Stimulated activated effector memory CD8-positive, alpha-beta T cell treated with anti-CD3 and anti-CD28 coated beads, Interleukin-12 subunit alpha, Interleukin-12 subunit beta, amount 100 ng/mL, for 72 hours (primary cell): ENCODE measurements at places on chromosomes 5 and 9.

DNA sequence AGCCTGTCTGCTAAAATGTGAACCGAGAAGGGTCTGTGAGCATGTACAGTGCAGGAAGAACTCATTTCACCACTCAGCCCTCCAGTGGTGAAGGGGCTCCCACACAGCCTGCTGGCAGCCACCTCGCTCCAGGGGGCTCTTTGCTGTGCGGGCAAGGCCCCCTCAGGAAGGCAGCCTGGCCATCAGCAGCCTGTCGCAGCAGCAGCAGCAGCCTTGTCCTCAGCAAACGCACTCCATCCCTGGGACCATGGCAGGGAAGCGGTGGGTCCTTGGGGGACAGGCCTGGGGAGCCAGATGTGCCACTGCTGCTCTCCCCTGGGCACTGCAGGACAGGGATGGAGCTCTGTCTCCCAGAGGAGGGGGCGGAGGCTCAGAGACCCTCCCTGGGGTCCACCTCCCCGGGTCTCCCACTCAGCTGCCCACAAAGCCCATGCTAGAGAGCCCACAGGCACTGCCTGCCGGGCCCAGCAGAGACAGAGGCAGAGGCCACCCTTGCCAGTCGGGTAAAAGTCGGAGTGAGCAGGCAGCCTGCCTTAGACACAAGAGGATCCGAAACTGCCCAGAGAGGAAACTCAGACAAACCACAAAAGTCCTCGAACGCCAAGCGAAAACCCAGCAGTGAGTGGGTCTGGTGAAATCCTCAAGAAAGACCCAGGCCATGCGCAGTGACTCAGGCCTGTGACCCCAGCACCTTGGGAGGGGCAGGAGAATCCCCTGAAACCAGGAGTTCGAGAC lies 8.0 kb downstream of the BRD3 start:
- DNase-seq = no peak

- no peak for DNase-seq
Measured at GRCh38 chr5:35477911-35478310, 139.8 kb upstream of the SPEF2 start.

- DNase-seq = peak; percentile 65
Measured at GRCh38 chr9:109411069-109411761, 86.9 kb downstream of the PTPN3 start.

DNA sequence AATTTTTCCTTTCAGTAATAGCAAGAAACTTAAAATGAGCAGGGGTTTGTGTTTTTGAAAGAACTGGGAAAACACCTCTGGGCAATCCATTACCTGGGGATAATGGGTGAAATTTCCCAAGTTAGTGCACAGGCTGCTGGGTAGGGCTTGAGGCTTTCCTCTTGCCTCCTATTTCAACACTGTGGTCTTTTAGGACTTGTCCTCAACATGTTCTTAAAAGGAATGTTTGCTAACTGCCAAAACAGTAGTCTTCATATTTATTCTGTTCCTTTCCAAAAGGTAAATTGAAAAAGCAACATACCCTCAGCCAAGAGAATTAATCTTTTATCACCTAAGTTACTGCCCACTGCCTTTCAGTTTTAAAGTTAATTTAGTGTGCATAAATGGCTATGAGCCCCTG lies 158.3 kb upstream of the CCDC152 start:
- DNase-seq = no peak

- DNase-seq = no peak
Measured at GRCh38 chr5:72451741-72452505, 55.3 kb downstream of the ZNF366 start.

GRCh38 chr9:109072133-109072692 lies 47.5 kb downstream of the TMEM245 start:
- DNase-seq = no peak

GRCh38 chr5:105132581-105132980 lies 1570.0 kb upstream of the NUDT12 start:
- DNase-seq = no peak

- DNase-seq = no peak
Measured at GRCh38 chr9:135347461-135347860, 132.1 kb upstream of the PPP1R26 start.

- no peak for DNase-seq
Measured at GRCh38 chr5:31047621-31048020, 145.9 kb upstream of the CDH6 start.

DNA sequence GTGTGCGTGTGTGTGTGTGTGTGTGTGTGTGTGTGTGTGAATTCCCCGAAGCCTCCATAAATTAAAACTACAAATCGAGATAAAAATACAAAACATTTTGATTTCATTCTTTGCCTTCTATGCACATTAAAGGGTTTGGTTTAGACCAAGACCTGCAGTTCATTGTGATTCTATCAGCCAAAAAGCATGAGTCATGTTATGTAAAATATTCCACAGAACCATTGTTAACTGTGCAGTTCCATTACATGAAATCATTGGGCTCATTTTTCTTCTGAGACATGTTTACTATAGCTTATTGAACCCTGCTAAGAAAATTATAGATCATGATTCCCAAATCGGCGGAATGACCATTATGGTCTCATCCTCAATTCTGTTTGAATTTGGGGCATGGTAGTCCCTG lies 11.7 kb downstream of the CAVIN4 start:
- DNase-seq = no peak

- no peak for DNase-seq
Measured at GRCh38 chr5:402615-403359, 40.2 kb upstream of the EXOC3 start.

DNA sequence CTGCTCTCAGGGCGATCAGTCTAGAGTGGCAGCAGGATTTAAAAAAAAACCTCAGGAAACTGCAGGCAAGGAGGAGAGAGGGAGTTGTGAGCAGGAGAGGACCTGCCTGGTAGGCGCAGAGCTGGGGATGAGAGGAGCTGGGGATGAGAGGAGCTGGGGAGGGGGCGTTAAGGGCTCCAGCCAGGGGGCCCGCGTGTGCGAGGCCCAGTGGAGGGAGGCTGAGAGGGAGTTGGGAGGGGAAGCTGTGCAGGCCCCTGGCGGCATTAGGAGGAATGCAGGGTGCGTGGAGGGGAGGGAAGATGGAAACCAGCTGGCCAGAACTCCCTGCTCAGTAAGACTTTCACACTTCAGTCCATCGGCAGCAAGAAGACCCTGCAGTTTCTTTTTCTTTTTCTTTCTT lies 45.2 kb upstream of the HMCN2 start:
- no peak for DNase-seq

GRCh38 chr9:125525921-125526631 lies 180.9 kb downstream of the MAPKAP1 start:
- DNase-seq = no peak

DNA sequence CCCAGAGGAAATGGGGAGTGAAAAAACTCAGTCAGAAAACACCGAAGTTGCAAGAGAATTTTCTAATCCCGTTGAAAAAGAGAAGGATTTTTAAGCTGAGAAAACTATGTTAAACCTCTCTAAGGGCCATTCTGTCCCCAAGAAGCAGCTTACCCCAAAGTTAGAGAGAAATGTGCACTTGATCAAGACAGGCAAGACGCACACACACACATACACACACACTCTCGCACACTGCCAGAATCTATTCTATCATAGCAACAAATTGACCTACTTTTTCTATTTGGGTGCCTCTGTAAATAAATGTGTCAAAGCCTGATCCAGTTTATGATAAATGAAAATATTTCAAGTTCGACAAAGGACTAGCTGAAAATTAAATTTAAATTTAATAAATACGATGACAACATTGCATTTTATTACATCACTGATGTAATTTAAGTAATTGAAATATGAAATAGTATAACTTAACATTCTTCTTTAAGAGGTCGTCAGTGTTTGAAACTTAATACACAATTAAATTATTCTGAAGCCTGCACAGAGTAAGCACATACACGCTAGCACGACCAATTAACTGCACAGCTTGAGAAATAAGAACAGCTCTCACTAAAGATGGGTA lies 5.9 kb downstream of the NFIL3 start:
- DNase-seq = no peak

GRCh38 chr9:15146268-15146700 lies 160.7 kb downstream of the TTC39B start:
- no peak for DNase-seq

GRCh38 chr9:111250875-111251842 lies 78.9 kb downstream of the OR2K2 start:
- DNase-seq = no peak

DNA sequence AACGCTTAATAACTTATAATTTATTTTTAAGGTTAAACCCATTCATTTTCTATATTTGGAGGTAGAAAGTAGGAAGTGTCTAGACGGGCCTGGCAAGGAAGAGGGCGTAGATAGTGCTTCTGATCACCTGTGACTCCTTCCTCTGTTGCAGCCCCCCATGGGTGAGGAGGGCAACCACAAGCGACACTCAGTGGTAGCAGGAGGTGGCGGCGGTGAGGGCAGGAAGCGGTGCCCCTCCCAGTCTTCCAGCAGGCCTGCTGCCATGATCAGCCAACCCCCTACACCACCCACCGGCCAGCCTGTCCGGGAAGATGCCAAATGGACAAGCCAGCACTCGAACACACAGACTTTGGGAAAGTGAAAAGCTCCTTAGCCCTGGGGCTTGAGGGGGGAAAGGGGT lies 36.7 kb downstream of the FAXDC2 start:
- DNase-seq = no peak

DNA sequence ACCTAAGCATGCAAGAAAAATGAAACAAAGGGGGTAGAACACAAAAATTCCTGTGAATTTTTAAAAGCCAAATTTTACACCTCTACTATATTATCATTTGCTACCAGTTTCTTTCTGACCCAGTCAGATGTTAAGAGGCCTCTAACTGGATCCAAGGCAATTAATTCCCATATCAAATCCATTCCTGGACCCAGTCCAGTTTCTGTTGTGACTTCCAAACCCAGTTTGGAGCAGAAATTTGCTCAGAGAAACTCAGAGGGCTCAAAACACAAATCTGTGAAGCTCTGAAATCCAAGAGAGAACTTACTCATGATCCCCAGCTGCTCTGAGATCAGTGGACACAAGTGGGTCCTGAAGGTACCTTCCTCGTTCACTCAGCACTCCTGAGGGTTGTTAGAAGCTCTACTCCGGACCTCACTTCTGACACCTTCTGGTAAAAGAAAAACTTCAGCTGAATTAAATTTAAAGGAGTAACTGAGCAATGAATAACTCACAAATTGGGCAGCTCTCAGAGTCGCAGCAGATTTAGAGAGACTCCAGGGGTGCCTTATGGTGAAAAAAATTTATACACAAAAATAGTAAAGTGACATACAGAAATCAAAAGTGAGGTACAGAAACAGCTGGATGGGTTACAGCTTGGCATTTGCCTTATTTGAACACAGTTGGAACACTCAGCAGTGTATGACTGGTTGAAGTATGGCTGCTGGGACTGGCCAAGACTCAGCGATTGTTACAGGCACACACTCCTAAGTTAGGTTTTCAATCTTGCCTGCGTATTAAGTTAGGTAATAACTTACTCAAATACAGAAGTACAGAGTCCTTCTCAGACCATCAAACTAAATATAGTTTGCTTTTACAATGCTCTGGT lies 32.4 kb downstream of the INSL4 start:
- no peak for DNase-seq

DNA sequence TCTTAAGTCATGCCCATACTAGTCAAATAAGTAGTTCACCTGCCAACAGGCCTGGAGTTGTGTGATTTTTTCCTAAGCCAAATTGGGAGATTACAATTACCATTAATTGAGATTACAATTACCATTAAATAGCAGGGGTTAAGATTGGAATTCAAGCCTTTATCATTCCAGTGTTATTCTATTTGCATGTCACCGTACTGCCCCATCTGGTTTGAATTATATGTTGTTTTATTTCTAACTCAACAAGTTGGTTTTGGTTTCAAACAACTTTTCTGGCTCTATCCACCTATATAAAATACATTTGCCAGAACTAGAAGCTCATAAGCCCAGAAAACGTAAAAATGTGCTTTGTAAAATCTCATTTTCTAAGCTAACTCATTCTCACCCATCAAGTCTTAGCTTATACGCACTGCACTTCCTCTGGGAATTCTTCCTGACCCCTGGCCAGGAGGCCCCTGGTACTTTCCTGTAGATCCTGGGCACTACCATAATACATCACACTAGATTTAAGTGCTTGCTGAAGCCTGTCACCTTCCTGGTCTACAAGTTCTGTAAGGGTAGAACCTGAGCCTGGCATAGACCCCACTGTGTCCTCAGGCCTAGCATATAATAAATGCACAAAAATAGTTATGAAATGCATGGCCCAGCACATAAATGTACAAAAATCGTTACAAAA lies 242.0 kb upstream of the TRPM3 start:
- DNase-seq = no peak

DNA sequence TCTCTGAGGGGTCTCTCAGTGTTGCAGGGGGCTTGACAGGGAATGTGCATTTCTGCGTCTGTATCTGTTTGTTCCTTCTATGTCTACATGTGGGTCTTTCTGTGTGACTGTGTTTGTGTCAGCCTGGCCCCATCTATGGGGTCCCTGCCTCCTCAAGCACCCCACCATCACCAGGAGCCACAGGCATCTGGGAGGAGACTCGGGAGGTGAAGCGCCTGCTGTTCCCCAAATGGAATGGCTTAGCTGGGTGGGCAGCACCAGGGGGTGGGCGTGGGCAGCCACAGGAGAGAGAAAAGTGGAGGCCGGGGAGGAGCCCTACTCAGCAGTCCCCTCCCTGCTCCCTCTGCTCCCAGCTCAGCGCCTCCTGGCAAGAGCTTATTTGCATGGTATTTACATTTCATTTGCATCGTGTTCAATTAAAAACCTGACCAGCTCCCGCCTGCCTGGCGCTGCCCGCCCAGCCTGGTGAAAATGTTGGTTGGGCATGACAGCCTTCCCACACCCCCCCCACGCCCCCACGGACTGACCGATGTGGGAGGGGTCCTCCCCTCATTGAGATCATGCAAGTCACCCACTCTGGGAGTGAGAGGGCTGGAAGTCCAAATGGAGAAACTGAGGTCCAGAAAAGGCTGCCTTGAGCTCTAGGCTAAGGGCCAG lies 50.5 kb downstream of the CXXC5 start:
- DNase-seq = no peak

DNA sequence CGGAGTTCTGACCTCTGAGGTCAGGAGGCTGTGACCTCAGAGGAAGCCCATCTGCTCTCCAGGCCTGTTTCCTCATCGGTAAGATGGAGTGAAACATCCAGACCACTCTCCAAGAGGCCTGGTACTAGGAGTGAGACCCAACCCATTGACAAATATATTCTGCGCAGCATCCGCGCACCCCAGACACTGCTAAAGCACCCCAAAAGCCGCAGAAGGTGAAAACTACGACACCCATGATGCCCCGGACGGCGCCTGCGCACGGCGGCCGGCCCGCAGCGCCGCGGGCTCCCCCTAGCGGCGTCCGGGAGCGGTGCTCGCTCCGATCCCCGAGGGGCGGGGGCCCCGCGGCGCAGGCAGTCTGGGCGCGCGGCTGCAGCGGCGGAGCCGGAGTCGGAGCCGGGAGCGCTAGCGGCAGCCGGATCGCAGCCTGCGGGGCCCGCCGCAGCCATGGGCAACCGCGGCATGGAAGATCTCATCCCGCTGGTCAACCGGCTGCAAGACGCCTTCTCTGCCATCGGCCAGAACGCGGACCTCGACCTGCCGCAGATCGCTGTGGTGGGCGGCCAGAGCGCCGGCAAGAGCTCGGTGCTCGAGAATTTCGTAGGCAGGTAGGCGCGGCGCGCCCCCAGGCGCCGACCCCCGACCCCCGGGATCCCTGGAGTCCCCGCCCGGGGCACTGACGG lies at the start of gene DNM1:
TSS of gene DNM1 (plus strand) at position 356 of the 683 bp plus-strand sequence. CDS start at position 448, 92 bp downstream.
- DNase-seq = peak; percentile 84

GRCh38 chr9:19404283-19405075 lies 4.3 kb upstream of the ACER2 start:
- no peak for DNase-seq

- DNase-seq = no peak
Measured at GRCh38 chr5:34854459-34855174, 15.7 kb downstream of the TTC23L start.
